ENCODE measurements at places on chromosomes 11 and 22.

GRCh38 chr22:46969491-46969890 is 207.0 kb downstream of the TBC1D22A start:
- DNase-seq: no peak

DNA sequence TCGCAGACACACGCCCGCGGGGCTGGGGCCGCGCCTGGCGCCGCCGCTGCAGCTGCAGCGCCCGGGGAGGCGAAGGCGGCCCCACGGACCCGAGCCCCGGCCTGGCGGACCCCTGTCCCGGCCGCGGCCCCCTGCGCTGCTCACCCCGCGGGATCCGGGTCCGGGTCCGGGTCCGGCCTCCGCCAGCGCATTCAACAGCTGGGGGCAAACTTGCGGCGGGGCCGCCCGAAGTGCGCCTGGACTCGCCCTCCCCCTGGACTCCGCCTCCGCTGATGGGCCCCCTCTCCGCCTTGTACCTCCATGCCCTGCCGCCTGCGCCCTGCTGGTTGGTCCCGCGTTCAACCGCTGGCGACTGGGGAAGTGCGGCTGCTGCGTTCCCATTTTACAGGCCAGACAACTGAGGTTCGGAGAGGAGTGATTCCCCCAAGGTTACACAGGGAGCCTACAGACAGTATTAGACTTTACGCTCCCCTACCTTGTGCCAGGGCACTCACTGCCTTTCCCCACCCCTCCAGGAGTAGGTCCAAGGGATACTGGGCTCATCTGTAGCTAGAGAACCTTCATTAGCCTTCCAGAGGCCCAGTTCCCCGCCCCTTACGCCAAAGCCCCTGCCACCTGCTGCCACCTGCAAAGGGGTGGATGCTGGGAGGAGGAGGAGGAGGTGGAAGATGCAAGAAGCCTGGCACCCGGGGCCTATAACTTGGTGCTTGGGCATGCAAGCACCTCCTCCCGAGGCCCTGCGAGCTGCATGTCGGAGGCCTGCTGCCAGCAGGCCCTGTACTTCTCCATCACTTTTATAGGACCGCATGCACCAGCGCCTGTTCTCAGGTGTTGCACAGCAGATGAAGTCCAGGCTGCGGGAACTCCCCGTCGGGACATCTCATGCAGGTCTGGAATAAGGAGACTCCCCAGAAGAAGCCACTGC is 694 bp upstream of the ELFN2 start:
- no peak for DNase-seq

- no peak for DNase-seq
These were observed 31.9 kb upstream of the CCDC90B start for GRCh38 chr11:83317757-83318690.

GRCh38 chr11:124518989-124519451 is 24.4 kb downstream of the OR8B12 start:
- DNase-seq: no peak

DNA sequence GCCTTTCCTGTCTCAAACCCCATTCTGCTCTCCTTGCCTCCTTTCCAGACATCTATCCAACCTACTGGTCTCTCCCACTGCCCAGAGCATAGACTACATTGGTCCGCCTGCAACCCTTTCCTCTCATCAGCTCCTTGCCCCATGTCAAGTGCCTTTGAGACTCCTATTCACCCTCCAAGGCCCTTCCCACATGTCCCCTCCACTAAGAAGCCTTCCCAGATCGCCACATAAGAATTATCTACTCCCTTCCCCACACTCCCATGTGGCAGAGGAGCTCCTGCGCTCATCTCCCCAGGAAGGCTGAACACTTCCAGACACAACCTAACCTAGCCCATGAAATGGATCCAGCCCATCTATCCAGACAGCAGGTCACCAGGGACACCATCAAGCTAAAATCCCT is 10.3 kb downstream of the C1QTNF6 start:
- no peak for DNase-seq

DNA sequence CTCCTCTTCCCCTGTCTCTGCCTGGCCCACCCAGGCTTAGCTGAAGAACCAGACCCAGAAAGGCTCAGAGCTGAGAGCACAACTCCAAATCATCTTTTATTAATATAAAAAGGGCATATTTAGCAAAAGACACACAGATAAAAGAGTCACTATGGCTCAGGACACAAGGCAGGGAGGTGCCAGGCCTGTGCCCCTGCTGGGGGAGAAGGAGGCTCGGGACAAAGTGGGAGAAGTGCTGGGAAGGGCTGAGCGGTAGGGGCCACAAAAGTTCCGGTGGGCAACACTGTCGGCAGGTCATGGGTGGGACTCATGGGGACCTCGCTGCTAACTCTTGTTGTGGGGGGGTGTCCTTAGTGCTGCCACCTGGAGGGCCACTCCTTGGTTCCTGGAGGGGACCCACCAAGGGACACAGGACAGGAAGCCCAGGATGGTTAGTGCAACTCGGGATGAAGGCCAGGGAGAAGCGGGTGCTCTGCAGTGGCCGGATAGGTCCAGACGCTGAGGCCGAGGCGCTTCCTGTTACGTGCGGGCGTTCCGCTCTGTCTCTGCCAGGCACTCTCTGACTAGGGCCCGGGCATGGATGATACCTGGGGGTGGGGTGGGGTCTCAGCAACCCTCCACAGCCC is 1.4 kb upstream of the PITPNM1 start:
- DNase-seq: no peak

GRCh38 chr22:36292823-36293530 is 40.0 kb downstream of the APOL1 start:
- DNase-seq: no peak

DNA sequence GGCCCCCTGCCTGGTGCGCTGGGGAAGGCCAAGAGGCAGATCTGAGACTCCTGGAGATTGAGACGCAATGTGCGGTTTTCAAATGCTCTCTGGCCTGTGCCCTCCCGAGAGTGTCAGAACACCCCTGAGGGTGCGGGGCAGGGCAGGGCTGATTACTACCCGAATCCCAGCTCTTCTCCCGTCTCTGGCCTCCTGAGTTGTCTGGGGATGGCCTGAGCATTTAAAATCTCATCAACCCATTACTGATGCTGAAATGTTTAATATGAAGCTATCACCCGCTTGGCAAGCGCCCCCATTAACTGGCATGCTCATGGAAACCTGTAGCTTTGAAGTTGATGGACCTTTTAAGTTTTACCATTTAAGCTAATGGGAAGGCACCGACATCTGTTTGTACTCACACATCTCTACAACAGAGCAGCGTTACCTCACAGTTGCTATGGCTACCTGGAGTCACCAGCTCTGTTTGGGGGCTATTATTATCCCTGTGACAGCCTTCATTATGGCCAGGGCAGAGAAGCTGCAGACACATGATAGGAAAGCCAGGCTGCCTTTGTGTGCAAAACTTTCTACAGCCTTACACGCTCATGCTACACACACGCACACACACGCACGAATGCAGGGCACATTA is 3.6 kb upstream of the MB start:
- no peak for DNase-seq

DNA sequence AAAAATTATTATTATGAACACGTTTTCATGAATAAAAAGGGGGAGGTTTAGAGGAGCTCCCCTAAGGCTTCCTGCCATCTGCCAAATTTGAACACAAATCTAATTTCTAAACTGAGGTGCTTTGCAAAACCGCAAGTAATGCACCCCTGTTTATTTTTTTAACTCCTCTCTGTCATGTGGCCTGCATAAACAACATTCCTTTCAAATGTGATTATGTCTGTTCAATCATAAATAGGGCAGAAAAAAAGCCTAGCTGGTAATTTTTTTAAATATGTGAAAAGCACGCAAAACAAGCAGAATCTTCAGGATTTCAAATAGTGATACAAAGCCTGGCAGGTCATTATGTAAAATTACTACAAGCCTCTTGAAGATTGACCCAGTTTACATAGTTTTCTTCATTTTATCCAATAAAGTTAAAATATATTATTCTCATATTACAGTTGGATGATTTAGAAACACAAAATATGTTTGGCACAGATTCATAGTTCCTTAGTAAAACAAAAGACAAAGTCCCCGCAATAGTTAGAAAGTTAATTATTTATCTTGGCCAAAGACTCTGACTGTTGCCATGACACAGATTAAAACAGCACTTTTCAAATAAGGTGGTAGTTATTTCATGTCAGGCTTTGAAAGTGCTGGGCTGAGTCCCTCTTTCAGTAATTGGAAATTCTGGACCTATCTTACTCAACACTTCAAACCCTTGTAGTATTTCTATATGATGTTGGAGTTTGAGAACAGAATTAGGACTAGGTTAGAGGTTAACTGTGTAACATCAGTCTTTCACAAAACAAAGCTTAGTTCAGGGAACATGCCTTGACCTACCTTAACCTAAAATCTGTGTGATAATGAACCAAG is 200.3 kb upstream of the MPPED2 start:
- no peak for DNase-seq

GRCh38 chr11:73314117-73314961 is 6.3 kb downstream of the ARHGEF17 start:
- DNase-seq: no peak

DNA sequence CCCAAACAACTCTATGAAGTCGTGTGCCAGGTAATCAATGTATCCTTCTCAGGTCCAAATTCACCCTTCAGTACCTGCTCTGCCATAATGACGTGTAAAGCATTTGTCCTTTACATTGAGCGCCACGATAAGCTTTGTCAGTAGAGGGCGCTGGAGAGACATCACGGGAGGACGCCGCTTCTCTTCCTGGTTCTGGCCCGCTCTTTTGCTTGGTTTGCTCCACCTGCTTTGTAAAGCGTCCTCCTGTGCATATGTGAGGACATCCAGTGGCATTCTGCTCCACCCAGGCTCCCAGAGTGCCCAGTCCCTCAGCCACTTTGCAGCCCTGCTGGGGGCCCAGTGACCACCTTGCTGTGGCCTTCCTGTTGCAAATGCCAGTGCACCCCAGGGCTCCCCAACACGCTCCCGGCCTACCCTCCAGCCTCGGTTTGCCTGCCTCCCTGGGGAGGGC is 61.1 kb downstream of the WT1 start:
- no peak for DNase-seq

DNA sequence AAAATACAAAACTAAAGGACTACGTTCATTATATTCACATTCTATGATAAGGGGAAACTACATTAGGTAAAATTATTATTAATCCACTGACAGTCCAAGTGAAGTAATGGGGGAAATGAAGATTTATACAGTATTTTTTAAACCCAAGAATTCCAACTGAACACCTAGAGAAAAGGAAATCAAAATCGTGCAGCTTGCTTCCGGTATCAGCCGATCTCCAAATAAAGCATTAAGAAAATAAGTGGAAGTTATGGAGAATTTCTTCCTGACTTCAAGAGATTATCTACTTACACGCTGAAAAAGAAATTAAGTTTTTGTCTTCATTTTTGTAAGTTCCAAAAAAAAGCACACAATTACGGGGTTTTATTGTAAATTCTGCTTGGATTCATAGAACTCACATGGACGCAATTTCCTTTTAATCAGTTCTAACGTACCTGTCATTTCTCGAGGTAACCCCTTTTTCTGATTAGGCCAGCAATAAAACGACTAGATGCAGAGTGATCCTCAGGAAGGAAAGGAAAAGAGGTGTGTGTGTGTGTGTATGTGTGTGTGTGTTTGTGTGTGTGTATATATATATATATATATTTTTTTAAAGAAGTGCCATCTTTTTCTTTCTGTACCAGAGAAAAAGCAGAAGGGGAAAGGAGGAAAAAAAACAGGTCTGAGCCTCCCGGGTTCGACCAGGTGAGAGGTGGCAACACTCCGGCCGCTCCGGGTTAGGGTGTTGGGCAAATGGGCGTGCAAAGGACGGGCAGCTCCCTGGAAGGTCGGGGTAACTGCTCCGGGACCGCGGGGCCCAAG is 1.1 kb downstream of the ZBTB44 start:
- DNase-seq: no peak
